ENCODE measurements at places on chromosomes 7 and 10.

DNA sequence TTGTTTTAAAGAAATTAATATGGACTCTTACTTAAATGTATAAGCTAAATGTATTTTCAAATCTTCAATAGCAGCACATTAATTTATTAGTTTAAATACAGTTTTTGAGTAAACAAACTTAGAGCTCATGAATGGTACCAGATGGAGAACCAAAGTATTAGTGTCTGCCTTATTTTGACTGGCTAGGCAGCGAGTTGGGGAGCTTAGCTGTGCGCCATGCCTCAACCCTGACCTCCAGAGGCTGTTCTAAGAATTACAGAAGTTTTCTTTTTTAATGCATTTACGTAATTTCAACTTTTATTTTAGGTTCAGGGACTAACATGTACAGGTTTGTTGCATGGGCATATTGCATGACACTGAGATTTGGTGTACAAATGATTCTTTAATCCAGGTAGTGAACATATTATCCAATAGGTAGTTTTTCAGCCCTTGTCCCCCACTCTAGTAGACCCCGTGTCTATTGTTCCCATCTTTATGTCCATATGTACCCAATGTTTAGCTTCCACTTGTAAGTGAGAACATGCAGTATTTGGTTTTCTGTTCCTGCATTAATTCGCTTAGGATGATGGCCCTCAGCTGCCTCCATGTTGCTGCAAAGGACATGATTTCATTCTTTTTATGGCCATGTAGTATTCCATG is 166.8 kb downstream of the IQUB start:
- no peak for DNase-seq

GRCh38 chr7:118845791-118846190 is 621.3 kb downstream of the ANKRD7 start:
- DNase-seq, result no peak

GRCh38 chr7:120164-120991 is 72.0 kb upstream of the FAM20C start:
- DNase-seq, result no peak

GRCh38 chr7:1201916-1202315 is 30.8 kb upstream of the UNCX start:
- DNase-seq, result no peak

GRCh38 chr10:50234486-50234885 is 16.8 kb downstream of the ASAH2 start:
- DNase-seq, result no peak

GRCh38 chr7:89133357-89133756 is 337.8 kb upstream of the TEX47 start:
- DNase-seq, result no peak

Data from stimulated activated CD8-positive, alpha-beta memory T cell treated with anti-CD3 and anti-CD28 coated beads, Interleukin-2, amount 100 ng/mL, for 1 hour (primary cell).